ENCODE measurements at places on chromosomes 4 and X. TPM values are rescaled to one million over a fixed set of nuclear protein-coding genes. Genes with fewer than 3 reads are reported as not detected.

GRCh38 chr4:83149865-83150652 lies 35.5 kb upstream of the PLAC8 start:
- DNase-seq, result no peak

- DNase-seq, result no peak
Observed at GRCh38 chr4:25697516-25697915, 41.9 kb downstream of the SLC34A2 start.

GRCh38 chr4:153023692-153024394 lies 87.7 kb downstream of the FHDC1 start:
- DNase-seq, result no peak

CXorf65 gene
- total RNA-seq, result not detected

GPRASP1 gene
- total RNA-seq, result 8.2 TPM

SPRY1 gene
- 50.9 TPM for total RNA-seq

All from cardiac septum (tissue), 1 donor.